Cortex of kidney (tissue), 1 donor: ENCODE measurements at places on chromosomes 5 and 9.
A peak's percentile ranks its signal among the peaks of the same experiment; 100 is the strongest.

DNA sequence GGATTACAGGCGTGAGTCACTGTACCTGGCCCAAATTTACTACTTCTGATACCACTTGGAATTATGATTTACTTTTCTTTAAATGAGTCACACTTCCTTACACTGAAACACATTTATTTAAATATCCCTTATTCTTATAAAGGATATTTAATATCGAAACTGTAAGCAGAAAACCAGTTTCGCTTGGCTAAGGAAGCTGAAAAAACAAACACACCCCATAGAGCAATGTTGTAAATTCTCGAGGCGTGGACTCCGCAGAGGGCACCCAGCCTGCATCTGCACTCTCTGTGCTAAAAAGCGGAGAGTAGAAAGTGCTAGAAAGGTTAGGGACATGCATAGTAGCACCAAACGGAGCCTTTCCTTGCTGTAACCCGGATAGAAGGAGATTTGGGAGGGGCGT lies 86.5 kb downstream of the HMCN2 start:
- DNase-seq = no peak

GRCh38 chr5:102902135-102902448 lies 147.0 kb downstream of the PAM start:
- DNase-seq = no peak

DNA sequence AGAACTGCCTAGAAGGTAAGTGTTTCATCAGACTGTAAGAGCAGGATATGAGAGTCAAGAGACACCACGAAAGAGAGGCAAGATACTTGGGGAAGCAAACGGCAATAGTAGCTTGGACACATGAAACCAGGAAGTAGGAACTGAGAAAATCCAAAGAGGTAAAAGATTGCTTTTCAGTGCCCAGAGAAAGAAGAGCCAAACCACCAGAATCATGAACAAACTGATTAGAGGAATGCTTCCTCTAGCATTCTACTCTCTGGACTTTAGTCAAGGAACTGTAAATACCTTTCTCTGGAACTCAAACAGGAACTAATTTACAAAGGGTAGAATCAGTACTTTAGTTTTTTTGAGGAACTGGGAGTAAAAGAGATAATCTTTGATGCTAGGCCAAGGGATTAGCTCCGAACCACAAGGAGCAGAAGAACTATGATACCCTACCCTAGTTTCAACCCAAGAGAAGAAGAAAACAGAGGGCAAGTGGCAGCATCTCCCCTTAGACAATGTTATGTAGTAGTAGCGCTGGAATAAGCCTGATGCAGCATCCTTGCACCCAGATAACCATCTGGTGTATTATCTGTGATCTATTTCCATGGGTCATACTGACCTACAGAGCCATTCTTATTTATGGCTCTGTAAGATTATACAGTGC lies 41.3 kb downstream of the EFCAB9 start:
- no peak for DNase-seq

- DNase-seq = no peak
These were observed 55.1 kb downstream of the MEGF9 start for GRCh38 chr9:120659209-120659608.

GRCh38 chr9:84557751-84558150 lies 111.8 kb upstream of the NTRK2 start:
- DNase-seq = no peak

DNA sequence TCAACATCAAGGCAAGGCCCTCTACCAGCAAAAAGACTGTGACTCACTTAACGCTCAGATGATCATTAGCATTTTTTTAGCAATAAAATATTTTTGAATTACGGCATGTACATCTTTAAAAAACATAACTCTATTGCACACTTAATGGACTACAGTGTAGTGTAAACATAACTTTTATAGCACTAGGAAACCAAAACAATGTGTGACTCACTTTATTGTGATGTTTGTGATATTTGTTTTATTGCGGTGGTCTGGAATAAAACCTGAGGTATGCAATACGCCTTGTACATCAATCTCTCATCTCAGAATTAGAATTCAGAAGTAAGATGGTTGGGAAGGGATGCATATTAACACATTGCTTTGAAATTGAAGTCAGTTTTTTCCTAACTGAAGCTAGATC lies 106.9 kb upstream of the PTCH1 start:
- no peak for DNase-seq

- DNase-seq = no peak
These were observed 161.5 kb downstream of the CEP120 start for GRCh38 chr5:123261752-123262151.

DNA sequence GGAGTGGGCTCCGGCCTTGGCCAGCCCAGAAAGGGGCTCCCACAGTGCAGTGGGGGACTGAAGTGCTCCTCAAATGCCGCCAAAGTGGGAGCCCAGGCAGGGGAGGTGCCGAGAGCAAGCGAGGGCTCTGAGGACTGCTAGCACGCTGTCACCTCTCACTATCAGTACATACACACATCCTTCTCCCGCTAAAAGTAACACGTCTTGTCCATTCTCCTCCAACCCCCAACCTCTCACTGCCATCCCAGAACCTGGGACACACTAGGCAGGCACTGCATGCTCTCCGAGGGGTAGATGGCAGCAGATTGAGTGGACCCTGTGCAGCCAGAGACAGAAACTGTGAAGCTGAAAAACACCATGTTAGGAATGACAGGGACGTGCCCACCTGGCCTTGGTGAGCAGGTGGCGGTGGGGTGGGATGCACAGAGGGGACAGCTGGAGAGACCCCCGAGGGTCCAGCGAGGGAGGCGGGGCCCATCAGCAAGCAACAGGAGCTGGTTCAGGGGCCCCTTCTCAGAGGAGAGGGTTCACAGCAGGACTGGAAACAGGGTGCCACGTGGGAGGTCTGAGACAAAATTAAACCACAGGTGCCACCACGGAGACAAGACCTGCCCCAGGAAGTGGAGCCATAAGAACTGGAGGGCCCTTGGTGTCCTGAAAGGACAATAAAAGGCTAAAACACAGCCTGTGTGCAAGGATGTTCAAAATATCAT lies 16.9 kb downstream of the SEMA4D start:
- DNase-seq = no peak

GRCh38 chr9:129414993-129415941 lies 205.6 kb downstream of the C9orf50 start:
- DNase-seq = no peak

- no peak for DNase-seq
These were observed 20.5 kb upstream of the MVB12B start for GRCh38 chr9:126306071-126306647.

GRCh38 chr9:134356496-134357470 lies 30.5 kb downstream of the RXRA start:
- DNase-seq = no peak

DNA sequence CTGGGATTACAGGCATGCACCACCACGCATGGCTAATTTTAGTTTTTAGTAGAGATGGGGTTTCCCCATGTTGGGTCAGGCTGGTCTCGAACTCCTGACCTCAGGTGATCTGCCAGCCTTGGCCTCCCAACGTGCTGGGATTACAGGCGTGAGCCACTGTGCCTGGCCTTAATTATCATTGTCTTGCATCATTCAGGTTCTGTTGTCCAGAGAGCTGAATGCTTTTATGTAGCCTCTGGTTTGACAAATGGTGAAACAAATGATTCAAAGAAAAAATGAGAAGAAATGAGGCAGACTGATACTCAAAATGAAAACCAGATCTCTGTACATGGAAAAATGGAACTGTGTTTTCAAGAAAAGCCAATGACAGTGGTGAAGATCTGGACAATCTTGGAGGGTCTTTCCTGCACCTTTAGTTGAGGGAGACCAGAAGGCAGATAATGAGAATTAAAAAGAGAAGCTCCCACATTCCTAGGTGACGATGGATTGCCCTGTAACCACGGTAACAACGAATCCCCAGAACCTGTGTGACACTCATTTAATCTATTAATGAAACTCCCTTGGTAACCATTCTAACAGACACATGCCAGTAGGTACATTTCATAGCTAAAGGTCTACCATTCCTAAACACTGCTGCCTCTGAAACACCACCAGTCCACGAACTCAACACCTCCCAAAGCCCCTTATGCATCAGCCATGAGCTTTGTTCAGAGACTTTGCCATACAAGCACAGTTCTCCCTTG lies 1.6 kb downstream of the TEX48 start:
- DNase-seq = no peak

GRCh38 chr5:134439210-134439654 lies 27.6 kb upstream of the CDKN2AIPNL start:
- DNase-seq = no peak

DNA sequence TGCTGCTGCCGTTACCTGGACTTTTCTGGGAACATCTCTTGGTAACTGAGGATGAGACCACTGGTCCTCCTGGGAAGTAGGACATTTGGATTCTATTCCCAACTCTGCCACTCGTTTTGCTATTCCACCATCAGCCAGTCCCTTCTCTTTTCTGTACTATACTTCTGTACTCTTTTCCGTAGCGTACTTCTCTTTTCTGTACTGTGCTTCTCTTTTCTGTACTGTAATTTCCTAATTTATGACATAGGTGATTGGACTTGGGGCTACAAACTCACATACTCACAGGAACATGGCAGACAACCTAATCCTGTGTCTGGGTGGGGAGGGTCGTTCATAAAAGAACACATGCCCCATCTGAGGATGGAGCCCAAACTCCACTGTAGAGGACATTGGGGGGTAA lies 335.3 kb upstream of the PANK3 start:
- no peak for DNase-seq

GRCh38 chr9:83219154-83219923 lies 156.4 kb upstream of the RASEF start:
- peak; percentile 49 for DNase-seq

DNA sequence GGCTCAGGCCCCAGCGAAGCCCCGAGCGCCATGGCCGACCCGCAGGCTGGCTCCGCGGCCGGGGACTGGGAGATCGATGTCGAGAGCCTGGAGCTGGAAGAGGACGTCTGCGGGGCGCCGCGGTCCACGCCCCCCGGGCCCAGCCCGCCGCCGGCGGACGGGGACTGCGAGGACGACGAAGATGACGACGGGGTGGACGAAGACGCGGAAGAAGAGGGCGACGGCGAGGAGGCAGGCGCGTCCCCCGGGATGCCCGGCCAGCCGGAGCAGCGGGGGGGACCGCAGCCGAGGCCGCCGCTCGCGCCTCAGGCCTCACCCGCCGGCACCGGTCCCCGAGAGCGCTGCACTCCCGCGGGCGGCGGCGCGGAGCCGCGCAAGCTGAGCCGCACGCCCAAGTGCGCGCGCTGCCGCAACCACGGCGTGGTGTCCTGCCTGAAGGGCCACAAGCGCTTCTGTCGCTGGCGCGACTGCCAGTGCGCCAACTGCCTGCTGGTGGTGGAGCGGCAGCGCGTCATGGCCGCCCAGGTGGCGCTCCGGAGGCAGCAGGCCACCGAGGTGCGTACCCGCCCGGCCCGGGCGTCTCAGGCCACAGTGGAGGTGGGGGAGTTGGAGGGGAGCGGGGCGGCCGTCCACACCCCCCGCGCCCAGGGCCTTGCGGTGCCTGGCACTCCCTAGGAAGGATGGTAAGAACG lies 1.6 kb downstream of the DMRT2 start:
- DNase-seq = no peak

DNA sequence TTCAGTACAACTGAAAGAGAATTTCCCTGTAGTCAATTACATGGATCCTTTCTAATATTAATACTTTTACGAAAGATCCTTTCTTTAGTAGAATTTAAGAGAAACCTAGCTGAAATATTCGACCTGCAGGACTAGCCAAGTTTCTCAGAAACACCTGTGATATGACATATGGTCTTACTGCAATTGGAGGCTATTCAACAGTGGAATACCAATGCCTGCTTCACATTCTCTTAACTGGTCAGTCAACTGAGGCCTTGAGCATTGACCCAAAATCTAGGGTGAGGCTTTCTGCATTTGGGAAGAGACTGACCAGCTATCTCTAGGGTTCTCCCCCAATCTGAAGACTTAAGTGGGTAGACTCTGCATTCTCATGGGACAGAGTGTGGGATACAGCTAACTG lies 12.3 kb downstream of the UBE2QL1 start:
- no peak for DNase-seq

DNA sequence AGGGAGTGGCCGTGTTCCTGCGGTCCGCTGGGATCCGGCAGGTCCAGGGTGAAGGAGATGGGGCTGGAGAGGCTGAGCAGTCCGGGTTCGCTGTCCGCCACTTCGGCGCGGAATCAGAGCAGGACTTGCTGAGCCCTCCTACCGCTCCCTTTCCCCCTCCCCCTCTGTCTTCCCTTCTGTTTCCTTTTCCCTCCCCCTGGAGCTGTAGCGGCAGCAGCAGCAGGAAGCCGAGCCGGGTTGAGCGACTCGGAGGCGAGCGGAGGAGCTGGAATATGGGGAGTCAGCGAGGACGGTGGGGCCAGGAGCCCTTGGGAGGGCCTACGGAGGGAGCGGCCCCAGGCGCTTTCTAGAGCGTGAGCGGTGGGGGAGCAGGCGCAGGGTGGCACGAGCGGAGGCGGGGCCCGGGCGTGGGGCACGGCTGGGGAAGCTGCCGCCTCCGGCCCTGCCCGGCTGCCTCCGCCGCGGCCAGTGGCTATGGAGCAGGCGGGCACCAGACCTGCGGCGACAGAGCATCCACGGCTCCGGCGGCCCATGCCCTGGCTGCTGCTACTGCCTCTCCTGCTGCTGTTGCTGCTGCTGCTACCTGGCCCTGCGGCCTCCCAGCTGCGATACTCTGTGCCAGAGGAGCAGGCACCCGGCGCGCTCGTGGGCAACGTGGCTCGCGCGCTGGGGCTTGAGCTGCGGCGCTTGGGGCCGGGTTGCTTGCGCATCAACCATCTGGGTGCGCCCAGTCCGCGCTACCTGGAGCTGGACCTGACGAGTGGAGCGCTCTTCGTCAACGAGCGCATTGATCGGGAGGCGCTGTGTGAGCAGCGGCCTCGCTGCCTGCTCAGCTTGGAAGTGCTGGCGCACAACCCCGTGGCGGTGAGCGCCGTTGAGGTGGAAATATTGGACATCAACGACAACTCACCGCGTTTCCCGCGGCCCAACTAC lies at the start of gene PCDHAC2:
Gene PCDHAC2, plus strand, starts transcription at position 184 of the 933 bp plus-strand sequence. Its CDS starts 291 bp downstream, at position 475.
- no peak for DNase-seq

GRCh38 chr9:33177639-33178038 lies 10.5 kb upstream of the B4GALT1 start:
- no peak for DNase-seq

DNA sequence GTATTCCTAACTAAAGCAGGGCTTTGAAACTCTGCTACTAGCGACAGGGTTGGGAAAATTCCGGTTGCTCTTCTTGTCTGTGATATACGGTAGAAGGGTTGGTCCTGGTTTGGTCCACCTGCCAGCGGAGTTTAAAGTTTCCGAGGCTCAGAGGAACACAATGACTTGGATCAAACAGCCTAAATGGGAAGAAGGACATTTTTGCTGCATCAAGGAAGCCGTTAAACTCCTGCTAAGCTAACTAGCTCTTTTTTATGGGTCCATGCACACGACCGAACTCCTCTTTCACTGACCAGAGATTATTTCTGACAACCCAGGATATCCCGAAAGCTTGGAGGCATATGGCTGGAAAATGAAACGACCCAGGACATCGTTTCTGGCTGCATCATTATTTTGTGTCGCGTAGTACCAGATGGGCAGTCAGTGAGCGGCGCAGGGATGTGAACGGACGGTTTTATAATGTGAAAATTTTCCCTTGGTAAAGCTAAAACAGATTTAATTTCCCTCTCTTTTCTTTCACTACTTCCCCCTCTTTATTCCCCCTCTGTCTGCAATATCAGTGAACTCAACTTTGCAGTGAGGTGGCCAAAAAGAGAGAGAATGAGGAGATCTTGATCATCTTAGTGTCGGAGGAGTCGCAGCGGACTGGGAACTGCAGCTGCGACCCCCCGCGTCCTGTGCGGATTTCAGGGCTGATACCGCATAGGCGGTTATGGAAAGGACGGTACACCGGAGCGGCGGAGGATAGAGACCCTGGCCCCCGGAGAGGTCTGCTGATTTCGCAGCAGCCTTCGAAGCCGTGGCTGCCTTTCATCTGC lies at the start of gene LURAP1L:
Gene LURAP1L, plus strand, starts transcription at position 160 of the 818 bp plus-strand sequence. CDS start 696 bp downstream, outside the sequence.
- no peak for DNase-seq
